Iris pigment epithelial cell (primary cell): ENCODE measurements at places on chromosomes 7 and 10.

DNA sequence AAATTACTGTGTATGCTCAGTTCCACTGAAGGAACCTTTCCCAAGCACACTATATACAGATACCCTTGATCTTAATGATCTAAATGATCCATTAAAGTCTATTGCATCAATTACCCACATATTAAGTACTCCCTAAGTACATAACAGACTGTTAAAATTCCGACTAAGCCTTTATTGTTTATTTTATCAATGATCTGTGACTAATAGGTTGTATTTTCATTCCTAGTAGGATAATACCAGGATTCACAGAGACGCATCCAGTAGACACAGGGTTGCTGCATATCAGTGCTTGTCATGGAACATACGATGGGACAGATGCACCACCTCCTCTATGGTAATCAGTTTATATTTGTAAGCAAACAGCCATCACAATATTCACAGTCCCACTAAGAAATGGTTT, 159.6 kb upstream of the SLC26A5 start:
- DNase-seq = no peak

- DNase-seq = no peak
These were observed 26.3 kb downstream of the SLC26A4 start for GRCh38 chr7:107686816-107687387.

- no peak for DNase-seq
These were observed 40.3 kb downstream of the PDGFA start for GRCh38 chr7:479115-479947.

- DNase-seq = no peak
These were observed 618.3 kb upstream of the AUTS2 start for GRCh38 chr7:68980011-68980410.

- no peak for DNase-seq
These were observed 10.1 kb downstream of the CARD11 start for GRCh38 chr7:3033581-3033980.

DNA sequence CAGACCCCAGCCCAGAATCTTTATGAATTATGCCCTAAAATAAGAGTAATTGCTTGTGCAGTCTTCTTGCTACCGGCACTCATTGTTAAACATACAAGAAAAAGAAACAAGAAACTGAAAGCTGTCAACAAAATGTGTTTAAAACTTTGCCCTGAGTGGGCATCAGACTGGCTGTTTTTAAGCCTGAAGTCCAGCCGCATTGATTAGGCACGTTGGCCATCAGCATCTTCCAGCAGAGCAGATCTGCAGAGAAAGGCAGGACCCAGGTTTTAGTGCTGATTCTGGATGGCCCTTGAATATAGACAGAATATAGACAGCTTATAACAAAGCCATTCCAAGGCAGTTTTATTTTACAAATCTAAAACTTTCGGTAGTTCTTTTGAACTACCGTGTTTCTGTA, 102.8 kb downstream of the POLL start:
- DNase-seq = no peak

- no peak for DNase-seq
These were observed 193.8 kb downstream of the ABCA13 start for GRCh38 chr7:48365010-48365409.

GRCh38 chr10:125014836-125015355, 73.0 kb downstream of the ZRANB1 start:
- DNase-seq = no peak

DNA sequence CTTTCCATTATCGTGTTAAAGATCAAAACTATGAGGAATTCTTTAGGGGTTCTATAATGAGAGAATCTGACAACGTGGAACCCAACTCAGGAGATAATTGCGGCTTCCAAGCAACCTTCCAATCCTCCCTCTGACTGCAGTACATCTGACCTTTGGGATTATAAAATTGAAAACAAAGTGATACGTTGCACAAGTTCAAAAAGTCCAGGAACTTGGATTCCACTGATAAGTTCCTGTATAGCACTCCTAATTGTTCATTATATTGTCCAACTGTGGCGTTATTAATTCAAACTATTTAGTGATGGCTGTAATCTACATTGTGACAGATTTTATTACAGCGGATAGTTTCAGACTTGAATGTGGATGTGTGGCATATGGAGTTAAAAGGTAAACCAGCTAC, 15.4 kb downstream of the MALRD1 start:
- no peak for DNase-seq

GRCh38 chr10:82815680-82816079, 940.7 kb downstream of the NRG3 start:
- no peak for DNase-seq

DNA sequence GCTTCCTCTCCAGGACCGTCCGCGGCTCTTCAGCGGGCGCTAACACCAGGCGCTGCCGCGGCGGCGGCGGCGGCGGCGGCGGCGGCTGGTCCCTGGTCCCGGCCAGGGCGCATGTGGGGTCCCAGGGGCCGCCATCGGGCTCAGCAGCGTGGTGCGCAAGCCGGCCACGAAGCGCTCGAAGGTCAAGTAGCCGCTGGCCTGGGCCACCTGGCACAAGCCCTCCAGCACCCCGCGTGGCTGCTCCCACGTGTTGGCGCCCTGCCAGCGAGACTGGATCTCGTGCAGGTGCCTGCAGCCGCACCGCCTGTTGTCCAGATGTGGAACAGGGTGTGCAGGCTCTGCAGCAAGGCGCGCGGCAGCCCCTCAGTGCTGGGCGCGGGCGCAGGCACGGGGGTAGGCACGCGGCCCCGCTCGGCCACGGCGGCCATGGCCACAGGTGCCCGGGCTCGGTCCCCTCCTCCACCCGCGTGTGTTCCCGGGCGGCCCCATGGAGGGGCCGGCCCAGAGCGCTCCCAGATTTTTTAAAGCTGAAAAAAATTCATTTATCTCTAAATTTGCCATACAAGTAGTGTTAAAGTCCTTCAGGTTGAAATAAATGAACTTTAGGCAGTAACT, 884.2 kb upstream of the ZNF722 start:
- DNase-seq = no peak

DNA sequence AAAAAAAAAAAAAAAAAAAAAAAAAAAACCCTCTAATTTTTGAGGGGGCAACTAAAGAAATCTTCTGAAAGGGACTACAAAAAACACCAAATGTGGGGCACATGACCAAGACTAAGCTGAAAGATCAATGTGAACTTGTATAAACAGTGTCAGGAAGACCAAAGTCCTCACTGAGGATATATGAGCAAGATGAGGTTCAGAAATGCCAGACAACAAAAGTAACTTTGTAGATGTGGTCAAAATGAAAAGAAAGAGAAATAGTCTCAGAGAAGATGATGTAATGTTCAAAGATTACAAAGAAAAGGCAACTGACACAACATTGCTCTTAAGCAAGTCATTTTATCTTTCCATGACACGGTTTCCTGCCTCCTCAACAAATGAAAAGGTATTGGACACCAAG, 48.7 kb upstream of the PTPRZ1 start:
- DNase-seq = no peak

- DNase-seq = peak; percentile 74
These were observed 129.2 kb downstream of the KCND2 start for GRCh38 chr7:120402079-120402767.

DNA sequence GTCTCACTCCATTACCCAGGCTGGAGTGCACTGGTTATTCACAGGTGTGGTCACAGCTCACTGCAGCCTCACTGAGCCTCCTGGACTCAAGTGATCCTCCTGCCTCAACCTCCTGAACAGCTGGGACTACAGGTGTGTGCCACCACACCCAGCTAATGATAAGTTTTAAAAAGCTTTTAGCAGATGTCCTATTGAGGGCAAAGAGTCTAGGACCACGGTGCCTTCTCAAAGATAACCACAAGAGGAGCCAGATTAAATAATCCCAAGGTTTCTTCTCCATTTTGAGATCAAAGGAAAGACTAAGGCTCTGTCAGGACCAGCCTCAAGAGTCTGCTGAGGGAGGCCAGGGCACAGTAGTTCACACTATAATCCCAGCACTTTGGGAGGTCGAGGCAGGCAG, 4.7 kb downstream of the ATP5MF start:
- no peak for DNase-seq

GRCh38 chr10:107971973-107972372, 807.5 kb upstream of the SORCS1 start:
- peak; percentile 17 for DNase-seq

DNA sequence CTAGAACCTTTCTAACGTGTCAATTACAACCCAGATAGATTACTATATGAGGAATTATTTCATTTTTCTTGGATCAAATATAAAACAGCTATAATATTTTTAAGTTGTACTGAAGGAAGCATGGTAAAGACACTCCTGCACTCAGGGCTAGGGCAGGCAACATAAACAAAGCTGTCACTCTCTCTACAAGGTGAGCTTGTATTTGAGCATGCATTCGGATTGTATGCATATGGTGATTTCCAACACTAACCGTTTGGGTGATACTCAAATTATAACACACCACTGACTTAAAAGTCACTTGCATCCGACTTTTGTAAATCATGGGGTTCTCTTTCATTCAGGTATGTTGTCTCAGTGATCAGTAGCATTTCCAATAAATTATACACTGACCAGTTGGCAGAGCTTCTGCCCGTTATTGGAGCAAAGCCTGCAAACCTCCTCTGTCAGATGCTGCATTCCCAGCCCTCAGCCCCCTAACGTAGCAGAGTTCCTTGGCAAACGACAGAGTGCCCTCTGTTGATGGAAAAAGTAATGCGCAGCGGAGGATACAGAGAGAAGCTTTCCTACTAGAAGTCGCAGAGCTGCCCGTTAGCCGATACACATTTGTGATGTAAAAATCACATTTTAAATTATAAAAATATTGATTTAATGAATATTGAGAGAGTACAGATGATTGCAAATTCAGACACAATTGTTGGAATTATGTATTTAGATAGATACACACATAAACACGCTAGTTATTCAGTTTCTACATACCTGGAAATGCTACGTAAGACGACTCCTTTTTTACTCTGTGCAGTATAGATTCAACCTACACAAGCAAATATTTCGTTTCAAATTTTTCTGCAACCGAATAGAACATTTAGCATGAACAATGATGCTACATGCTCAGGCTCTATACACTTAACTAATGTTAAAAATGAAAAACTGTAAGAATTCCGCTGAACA, 173.9 kb upstream of the SP4 start:
- peak; percentile 61 for DNase-seq

- DNase-seq = no peak
These were observed 234.4 kb upstream of the SLC26A5 start for GRCh38 chr7:103680161-103681144.

DNA sequence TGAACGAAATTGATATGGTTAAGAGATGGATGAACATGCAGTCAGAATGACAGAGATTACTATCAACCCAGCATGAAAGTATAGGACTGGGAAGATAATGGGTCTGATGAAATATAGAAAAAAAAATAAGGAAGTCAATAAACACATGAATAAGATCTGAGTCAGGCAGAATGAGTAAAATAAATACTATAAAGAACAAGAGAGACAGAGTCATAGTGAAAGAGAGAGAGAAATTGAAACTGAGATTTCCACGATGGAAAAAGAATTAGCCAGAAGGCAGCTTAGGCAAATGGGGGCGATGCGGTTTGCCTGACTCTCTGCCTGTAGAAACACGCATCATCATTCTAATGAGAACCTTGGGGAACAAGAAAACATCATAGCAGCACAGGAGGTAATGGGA, 26.6 kb downstream of the SEMA3D start:
- peak; percentile 63 for DNase-seq

GRCh38 chr7:18573410-18574234, 78.1 kb downstream of the HDAC9 start:
- no peak for DNase-seq

DNA sequence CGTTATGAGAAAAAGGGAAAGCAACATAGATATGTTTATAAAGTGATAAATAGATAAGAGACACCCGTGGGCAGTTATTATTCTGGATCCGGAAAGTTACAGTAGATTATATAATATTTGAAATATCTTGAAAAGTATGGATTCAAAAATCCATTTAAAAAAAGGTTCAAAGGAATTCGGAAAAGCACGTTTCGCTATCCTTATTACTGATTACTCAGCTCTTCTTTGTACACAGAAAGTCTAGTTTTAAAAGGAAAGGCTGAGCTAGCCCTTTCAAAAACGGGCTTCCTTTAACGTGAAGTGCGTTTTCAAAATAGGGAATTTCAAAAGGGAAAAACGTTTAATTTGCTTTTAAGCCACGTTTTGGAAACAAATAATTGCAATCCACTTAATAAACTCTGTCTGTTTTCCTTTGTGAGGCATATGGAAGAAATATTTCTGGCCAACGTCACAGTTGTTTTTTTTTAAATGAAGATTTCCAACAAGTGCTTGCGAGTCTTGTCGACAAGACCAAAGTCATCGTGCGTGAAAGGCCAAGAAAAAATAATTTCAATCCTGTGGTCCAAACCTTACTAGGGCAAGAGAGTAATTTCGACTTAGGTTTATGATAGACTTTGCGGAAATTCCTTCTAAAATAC, 2.2 kb upstream of the SKIDA1 start:
- no peak for DNase-seq

- DNase-seq = no peak
These were observed 472.7 kb upstream of the GALNT17 start for GRCh38 chr7:70659263-70659662.

DNA sequence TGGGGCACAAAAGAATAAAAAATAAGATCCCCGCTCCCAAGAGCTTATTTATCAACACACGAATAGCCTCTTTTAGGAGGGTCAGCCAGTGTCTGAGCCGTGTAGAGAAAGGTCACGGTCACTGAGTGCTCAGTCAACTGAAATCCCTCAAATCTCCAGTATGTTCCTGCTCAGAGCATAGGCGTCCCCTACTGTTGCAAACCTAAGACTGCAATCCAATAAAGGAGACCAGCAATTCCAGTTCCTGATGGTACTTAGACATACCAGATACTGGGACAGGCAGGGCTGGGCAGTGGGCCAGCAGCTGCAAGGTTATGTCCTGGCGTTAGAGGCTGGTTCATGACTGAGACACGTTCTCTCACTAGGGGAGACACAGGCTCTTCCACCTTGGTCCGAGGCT, 93.6 kb downstream of the CACNB2 start:
- no peak for DNase-seq

DNA sequence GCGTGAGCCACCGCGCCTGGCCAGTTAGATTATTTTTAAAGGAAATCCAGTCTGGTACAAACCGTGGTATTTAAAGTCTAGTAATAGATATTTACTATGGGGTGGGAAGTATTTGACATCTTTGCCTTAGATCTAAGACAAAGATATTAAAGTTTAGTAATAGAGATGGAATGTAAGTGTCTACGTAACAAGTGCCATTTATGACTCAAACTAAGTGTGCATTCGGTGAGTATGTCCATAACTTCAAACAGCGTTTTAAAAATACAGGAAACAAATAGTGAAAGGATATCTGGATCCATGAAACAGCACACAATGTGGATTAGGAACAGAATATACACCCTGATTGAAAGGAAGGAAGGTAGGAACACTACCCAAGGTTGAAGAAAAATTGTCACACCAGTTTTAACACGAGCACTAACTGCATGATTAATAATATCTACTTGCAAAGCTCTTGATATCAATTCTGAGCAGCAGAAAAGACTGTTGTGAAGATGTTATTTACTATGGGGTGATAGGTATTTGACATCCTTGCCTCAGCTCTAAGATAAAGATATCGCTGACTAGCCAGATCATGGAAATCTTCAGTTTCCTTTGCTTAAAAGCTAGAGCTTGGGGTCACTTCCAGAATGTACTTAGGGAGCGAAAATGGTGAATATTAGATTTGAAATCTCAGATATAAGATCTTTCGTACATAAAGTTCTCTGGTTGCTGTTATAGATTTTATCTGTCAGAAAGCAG, 48.7 kb downstream of the EPC1 start:
- DNase-seq = peak; percentile 92

- DNase-seq = no peak
These were observed 310.0 kb downstream of the ABCA13 start for GRCh38 chr7:48481235-48481634.

- DNase-seq = peak; percentile 81
These were observed 167.6 kb downstream of the AMPH start for GRCh38 chr7:38463277-38464225.
